ENCODE measurements at places on chromosomes 5 and 9.

- peak; percentile 76 for DNase-seq
These were observed 16.6 kb upstream of the TGFBI start for GRCh38 chr5:136012041-136012804.

- DNase-seq = no peak
These were observed 37.6 kb downstream of the ROPN1L start for GRCh38 chr5:10479154-10479721.

DNA sequence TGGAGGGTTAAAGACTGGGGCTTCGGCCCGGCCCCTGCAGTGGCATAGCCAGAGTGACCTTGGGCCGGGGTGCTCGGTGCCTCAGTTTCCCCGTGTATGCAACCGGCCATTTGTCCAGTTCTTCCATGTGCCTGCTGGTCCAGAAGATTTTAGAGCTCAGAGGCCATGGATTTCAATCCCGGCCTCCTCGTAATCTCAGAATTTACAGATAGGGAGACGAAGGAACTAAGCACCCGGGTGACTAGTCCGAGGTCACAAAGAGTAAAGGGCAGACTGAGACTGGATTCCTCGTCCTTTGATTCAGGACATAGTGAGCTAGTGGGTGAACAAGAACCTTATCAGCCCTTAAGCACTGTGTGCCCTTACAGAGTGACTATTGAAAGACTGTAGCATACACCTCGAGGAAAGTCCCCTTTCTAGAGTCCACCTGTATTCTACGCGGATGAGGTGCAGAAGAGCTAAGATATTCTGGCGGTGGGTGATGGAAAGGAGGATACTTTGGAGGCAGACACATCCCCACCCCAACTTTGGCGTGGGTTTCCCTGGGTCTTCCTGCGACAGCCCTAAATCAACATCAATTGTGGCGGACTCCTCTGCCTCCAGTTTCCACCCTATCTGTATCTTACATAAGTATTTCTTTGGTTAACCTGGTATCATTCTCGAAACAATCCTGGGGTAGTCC is 597 bp downstream of the SLC31A1 start:
- peak; percentile 39 for DNase-seq

- DNase-seq = no peak
These were observed 2.8 kb downstream of the RAD17 start for GRCh38 chr5:69372394-69372793.

DNA sequence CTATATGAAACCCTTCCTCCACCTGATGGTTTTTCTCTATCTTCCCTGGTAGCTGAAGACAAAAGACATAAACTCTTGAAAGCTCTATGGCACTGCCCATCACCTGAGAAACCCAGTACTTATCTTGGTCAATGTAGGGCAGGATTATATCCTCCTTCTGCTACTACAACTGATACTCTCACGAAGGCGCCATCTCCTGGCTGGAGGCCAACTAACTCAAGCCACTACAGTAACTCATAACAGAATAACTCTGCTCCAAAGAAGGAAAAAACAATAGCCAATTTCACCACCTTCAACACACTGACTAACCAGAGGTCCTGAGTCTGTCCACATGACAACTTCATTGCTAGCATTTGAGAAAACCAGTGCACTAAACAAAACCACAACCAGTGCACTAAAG is 409.2 kb downstream of the CETN3 start:
- no peak for DNase-seq

- DNase-seq = no peak
These were observed 35.5 kb upstream of the ISL1 start for GRCh38 chr5:51347704-51348103.

GRCh38 chr9:81312346-81312745 is 377.0 kb downstream of the TLE1 start:
- DNase-seq = no peak

- no peak for DNase-seq
These were observed at the start of gene MAMDC2 for GRCh38 chr9:70043689-70044489. TSS of gene MAMDC2 (plus strand) at chr9:70043848. CDS start at chr9:70044198, 350 bp downstream.

- no peak for DNase-seq
These were observed 12.3 kb downstream of the TLE4 start for GRCh38 chr9:79583952-79584654.

DNA sequence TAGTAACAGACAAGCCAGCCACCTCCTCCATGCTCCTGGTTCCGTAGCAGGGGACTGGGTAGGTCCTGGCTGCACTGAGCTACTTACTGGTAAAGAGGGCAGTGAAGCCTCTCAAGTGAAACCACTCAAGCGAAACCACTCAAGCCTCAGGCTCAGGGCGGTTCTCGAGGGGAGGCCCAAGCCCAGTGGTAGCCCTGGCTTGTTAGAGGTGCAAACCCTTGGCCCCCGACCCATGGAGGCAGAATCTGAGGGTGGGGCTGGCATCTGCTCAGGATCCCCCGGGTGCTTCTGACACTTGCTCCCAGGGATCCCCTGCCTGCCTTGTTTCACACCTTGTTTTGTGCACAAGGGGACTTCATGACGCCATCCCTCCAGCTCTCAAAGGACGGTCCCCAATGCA is 76.5 kb upstream of the OLFM1 start:
- no peak for DNase-seq

DNA sequence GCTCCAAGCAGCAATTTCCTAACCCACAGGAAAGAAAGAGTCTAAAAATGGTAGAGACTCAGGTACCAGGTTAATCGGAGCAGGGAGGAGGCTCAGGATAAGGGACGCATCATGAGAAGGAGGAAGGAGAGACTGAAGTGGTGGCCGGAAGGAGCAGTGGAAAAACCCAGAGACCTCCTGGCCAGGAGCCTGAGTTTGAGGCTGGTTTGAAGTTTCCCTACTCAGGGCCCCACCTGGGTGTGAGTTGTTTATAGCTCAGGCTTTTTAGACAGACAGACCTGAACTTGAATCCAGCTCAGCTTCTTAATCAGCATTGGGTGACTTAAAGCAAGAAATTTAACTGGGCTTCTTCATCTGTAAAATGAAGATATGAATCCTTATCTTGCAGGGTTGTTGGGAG is 11.9 kb upstream of the AQP7 start:
- no peak for DNase-seq

DNA sequence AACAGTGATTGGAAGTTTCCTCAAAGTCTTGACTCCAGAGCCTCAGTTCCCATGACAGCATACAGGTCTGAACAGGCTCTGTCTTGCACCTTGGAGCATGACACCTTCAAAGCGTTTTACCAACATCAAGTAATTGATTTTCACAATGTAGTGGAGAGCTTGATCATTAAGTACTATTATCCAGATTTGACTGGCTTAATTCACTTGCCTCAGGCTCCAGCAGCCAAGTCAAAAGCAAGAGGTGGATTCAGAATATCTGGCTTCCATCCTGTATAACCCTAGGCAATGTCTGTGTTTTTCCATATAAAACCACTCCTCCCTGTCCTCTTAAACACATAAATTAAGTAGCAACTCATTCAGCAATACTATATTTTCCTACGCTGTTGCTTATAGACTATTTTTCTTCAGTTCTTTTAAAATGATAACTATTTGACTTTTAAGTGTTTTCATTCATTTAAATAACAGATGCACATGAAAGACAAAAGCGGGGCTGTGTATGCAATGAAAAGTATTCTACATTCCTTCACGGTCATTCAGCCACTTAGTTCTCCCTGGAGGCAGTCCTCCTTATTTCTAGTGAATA is 150.8 kb upstream of the RANBP3L start:
- DNase-seq = no peak

DNA sequence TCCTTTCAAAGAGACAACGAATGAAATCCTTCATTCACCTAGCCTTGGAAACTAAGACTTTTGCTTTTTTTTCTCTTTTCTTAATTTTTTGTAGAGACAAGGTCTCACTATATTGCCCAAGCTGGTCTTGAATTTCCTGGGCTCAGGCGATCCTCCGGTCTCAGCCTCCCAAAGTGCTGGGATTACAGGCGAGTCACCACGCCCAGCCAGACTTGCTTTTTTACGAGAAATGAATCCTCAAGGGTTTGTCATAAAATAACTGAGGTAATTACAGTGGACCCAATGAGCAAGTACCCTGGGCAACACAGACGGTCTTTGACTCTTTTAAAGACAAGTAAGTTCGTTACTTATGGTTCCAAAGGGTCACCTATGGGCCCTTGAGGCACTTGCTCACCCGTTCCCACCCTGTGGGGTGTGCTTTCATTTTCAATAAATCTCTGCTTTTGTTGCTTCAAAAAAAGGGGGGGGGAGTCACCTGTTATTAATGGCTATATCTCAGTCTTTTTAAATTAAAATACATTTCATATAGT is 70.4 kb downstream of the TRPM6 start:
- DNase-seq = no peak

GRCh38 chr5:102218159-102218558 is 77.9 kb downstream of the SLCO4C1 start:
- no peak for DNase-seq

DNA sequence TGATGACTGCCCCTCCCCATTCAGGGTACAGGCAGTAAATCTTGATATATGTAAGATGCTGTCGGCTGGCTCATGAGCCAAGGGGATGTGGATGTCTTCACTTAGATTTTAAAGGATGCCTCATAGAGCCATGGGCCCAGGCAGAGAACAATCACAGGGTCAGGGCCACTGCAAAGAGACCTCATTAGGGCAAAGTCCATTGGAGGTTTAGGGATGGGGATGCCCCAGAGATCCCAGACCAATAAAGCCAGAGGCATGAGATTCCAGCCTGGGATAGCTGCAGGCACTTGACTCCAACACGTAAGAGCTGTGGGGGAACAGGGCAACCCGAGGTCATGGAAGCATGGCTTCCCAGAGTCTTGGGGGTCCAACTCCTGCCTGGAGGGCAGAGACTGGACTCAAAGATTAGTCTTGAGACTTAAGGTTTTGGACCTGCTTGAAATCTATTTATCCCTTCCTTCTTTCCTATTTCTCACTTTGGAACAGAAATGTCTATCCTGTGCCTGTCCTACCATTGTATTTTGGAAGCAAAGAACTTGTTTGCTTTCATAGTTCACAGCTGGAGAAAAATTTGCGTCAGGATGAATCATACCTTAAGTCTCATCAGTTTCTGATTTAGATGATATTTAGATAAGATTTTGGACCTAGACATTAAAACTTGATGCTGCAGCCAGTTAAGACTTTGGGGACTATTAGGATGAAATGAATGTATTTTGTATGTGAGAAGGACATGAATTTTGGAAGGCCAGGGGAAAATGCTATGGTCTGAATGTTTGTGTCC is 101.3 kb upstream of the ADRA1B start:
- no peak for DNase-seq

DNA sequence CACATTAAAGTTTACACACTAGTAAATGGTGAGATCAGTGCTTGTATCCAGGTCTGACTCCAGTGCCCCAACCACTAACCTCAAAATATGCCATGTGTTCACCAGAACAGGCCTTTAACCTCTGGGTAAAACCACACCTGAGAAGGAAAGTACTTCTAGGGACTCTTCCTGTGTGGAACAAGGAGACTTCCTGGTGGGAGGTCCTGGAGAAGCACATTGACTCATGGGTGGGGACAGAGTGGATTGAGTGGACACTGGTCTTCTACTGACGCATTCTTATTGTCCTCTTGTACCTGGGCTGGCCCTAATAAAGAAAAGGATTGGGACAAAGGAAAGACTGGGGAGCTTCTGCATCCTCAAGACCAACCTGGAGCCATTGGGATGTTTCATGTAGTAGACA is 43.4 kb downstream of the ANGPTL2 start:
- no peak for DNase-seq

- DNase-seq = no peak
These were observed 44.1 kb upstream of the GALNT10 start for GRCh38 chr5:154146409-154146808.

- no peak for DNase-seq
These were observed 122.9 kb downstream of the CAVIN4 start for GRCh38 chr9:100700689-100701318.

DNA sequence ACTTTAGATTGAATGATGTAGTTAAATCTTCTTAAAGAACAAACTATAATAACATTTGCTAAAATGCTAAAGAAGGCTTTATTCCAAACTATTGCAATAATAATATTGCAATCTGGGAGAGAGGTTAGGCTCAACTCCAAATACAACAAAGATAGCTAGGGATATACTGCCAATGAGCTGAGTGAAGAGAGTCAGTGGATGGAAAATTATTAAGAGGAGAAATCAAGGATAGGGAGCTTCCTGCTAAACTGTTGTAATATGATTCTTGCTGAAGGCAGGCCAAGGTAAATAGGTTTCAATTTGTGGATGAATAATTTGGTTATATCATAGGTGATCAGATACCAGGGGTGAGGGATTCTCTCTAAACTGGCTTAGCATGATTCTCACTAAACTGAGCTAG is 1651.5 kb downstream of the EFNA5 start:
- DNase-seq = no peak

DNA sequence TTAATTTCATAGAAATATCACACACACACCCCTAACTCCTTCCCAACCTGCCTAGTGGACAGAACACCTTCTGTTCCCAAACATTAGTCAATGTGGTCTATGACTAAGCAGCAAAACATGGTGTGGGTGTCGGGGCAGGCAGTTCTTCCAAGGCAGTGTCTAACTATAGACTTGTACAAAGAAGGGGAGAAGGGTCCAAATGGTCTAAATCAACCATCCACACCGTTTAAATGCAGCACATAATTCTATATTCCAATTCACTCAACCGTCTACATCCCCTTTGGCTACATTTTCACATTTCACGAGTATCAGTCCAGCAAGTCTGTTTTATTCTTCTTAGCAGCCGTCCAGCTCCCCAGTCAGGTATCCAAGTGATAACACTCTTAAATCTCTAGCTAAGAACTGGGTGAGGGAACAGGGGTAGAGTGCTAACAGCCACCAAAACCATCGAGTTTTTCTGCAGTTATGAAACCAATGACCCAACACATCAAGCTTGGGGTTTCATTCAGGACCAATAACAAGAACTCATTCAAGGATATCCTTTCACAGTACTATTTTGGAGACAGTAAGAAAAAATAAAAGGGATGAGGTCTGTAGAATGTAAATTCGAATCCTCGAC is 3.3 kb downstream of the ZNF608 start:
- DNase-seq = no peak

GRCh38 chr5:83512061-83512745 is 40.7 kb downstream of the VCAN start:
- no peak for DNase-seq

GRCh38 chr5:57210633-57211032 is 36.8 kb downstream of the GPBP1 start:
- no peak for DNase-seq

- DNase-seq = peak; percentile 85
These were observed at the start of gene ZNF483 for GRCh38 chr9:111525056-111525977. TSS of gene ZNF483 (plus strand) at chr9:111525179. CDS start at chr9:111527396, 2,217 bp downstream.

- DNase-seq = peak; percentile 1
These were observed 1426.5 kb upstream of the C9orf72 start for GRCh38 chr9:28999806-29000205.

DNA sequence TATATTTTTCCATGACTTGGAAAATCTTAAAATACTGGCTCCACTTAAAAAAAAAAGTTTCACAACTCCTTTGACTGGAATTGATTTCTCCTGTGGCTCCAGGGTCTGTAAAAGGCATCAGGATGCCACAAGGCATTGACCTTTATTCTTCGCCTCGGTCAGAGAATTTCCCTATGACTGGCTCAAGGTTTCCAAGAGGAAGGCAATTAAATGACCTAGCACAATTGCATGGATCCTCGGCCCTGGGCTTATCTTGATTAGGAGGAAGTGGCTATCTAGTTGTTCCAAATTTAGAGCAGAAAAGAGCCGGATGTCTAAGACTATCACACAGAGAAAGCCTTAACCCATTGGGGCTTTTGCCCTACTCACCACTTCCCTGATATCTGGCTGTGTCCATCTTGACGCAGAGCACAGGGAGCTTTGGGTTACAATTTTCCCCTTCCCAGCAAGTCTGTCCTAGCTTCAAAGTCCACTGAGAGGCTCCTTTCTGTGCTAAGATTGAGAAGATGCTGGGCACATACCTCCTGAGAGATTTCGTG is 56.9 kb upstream of the COL15A1 start:
- no peak for DNase-seq

All from SW 1271 (cell line).